ENCODE measurements at places on chromosomes 2 and 18.

DNA sequence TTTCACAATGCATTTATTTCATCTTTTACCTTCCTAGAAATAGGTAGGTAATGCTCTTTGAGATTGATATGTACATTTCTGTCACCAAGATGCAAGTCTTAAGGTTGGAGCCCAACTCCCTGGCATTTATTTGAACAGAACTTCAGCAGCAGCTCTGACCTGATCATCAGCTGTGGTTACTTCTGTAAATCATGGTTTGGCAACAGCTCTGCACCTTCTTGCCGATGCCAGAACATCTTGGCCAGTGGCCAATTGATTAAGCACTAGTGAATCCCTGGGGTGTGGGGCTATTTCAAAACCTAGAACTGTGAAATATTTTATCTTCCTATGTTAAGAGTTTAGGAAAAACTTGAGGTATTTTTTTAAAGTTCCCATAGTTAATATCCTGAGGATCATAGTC, 124.8 kb upstream of the NYAP2 start:
- no peak for DNase-seq

- DNase-seq = no peak
These were observed 22.6 kb upstream of the ITGA6 start for GRCh38 chr2:172404824-172405223.

- DNase-seq = no peak
These were observed 67.2 kb upstream of the HNMT start for GRCh38 chr2:137897082-137897481.

DNA sequence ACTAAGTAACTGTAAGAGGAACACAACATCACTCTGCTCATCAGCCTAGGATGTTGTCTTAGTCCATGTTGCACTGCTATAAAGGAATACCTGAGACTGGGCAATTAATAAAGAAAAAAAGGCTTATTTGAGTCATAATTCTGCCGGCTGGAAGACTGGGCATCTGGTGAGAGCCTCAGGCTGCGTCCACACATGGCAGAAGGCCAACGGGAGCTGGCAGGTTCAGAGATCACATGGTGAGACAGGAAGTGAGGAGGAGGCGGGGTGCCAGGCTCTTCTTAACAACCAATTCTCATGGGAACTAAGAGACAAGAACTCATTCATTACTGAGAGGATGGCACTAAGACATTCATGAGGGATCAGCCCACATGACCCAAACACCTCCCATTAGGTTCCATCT, 46.8 kb downstream of the EPG5 start:
- no peak for DNase-seq

DNA sequence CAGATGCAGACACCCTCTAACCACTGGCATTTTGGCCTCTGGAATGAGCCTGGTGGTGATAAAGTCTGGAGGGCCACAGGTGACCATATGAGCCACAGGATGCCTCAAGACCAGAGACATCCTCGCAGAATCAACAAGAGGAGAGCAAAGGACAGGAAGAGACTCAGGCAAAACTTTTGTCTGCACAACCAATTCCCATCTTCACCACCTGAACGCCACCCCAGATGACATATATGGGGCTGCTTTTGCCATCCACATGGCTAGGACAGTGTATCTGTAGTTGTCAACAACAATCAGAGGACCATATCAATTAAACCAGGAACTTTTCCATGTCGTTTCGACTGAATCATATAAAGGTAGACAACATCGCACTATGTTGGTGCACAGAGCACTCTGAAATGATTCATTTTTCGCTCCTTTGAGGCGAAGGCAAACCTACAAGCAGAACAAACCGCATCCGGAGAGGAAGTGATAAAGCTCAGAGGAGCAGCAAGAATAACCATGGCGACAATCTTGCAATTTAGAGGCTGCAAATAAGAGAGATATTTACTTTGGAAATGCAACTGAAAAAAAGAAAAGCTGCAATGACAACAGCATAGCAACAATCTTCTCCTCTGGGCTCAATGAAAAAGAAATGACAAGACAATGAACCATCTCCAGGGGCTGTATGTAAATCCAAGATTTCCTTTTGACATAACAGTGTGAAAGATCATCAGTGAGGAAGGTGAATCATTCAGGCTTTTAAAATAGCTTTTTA, 204.5 kb downstream of the ARL4C start:
- peak; percentile 83 for DNase-seq

- no peak for DNase-seq
These were observed 126.3 kb upstream of the SALL3 start for GRCh38 chr18:78853341-78853740.

GRCh38 chr2:62202019-62202722, 6.3 kb downstream of the B3GNT2 start:
- no peak for DNase-seq

- DNase-seq = no peak
These were observed 973.8 kb upstream of the CELF4 start for GRCh38 chr18:38539371-38539770.

DNA sequence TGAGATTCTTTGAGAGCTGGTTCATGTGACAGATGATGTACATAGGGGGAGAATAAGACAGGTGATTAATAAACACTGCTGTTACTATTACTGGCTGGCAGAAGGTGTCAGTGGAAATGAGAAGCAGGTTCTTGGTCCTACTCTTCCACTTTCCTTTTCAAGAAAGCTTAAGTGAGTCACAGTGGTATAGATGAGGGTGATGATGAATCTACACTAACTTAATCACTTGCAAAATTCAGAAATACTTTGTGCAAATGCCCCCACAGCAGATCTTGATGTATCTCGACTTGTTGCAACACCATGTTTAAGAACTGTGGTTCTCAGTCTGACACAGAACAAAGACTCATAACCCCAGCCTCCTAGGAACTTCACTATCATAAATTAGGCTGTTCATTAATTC, 35.9 kb upstream of the MGAT5 start:
- no peak for DNase-seq

- no peak for DNase-seq
These were observed 95.3 kb downstream of the GFPT1 start for GRCh38 chr2:69291721-69292120.

DNA sequence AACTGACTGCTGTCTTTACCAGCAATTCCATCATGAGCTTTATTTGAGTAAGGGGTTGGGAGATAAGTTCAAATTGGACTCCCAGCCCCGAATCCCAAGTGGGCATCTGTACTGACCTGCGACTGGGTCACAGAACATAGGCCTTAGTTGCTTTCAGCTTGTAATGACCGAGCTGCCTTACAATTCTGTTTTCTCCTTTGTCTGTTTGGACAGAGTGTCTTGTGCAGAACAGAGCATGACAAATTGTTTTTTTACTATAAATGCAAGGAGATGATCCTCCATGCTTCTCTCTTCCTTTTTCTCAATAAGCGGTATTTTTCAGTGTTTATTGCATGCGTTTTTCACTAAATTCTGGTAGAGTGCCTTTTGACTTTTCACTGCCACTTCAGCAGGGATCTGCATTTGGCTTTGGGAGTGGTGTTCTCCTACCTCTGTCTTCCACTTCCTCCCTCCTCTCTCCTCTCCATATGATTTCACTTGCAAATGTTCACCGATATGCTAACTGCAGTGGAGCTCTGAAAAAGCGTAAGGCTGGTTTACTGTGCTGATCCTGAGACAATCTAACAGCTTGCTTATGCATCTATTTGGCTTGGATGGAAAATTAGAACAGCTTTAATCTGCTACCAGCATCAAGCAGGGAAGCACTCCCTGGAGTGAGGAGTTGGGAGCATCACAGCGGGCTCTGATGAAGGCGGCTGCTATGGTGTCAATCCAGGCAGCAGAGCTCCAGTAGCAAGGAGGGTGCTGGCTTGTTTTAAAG, 158.8 kb upstream of the SMIM21 start:
- no peak for DNase-seq

DNA sequence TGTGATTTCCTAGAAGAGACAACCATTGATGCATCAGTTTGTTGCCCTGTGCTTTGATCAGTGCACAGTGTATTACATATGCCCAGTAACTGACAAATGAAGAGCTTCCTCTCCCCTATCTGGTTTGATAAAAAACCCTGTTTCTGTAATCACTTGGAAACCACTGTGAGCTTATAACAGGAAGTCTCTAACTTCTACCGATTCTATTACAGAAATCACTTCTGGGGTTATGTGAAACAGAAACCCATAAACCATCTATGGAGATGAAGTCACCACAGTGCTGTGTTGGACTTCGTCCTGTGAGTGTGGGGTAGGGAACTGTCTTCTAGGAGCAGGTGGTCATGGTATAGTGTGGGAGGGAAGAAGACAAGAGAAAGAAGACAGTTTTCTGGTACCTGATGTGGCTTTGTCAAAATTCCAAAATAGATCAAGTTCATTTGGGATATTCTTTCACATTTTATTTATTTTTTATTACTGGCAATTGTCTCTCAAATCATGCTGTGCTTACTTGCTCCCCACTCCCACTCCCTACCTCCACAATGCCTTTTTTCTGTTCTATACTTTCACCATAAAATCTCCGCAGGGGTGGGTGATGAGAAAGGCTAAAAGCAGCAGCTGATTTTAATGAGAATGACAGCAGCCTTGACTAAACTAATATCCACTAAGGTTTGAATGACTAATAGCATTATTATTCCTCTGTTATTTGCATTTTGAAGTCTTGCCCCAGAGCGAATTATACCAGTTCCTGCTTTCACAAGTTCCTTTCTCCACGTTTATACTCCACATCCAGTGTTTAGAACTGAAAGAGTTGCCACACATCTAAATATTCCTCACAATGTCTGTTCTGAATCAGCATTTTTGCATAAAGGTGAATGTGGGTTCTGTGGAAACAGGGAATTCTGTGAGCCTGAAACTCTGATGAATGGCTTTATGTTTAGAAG, 41.7 kb upstream of the RND3 start:
- DNase-seq = no peak

- DNase-seq = no peak
These were observed 87.6 kb upstream of the SPOPL start for GRCh38 chr2:138414014-138414413.

DNA sequence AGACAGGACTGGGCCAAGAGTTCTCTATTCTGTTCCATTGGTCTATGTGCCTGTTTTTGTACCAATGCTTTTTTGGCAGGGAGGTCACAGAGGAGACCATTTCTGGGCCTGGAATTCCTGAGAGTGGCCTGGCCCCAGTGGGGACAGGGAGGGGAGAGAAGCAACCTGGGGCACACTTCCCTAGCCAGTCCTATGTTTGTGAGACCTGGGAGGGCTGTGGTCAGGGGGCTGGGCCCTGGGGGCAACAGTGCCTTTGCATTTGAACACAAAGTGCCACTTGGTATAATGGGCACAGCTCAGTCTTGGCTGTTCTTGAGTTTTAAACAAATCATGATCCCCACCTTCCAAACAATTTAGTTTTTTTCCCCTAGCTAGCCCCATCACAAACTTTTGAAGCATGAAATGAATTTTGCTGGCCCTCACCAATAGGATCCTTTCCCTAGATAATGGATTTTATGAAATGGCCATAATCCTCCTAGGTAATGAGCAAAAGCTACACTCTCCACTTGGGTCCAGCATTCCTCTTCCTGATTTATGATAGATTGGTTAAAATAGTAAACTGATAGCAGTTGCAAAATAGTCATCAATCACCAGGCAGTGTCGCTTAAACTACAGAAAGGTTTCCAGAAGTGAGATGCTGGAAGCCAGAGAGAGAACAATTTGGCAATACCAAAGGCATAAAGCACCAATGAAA, 133.5 kb downstream of the GLI2 start:
- no peak for DNase-seq

- peak; percentile 45 for DNase-seq
These were observed 628 bp downstream of the OTOS start for GRCh38 chr2:240139666-240140393.

DNA sequence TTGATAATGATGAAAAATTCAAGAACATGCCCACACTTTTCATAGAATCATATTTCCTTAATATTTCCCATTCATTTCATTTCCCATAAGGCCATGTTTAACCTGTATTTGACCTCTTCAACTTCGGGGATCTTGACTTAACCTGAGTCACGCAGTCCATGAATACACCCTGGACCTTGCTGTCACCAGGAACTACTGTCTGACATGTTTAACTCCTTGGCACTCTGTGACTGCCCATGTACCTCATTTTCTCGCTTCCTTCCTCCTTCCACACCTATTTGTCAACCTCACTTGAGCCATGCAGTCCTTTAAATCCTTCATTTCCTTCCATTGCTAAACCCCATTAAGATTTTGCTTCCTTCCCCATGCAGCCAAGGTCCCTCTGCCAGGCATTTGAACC, 16.3 kb downstream of the ABCB11 start:
- no peak for DNase-seq

DNA sequence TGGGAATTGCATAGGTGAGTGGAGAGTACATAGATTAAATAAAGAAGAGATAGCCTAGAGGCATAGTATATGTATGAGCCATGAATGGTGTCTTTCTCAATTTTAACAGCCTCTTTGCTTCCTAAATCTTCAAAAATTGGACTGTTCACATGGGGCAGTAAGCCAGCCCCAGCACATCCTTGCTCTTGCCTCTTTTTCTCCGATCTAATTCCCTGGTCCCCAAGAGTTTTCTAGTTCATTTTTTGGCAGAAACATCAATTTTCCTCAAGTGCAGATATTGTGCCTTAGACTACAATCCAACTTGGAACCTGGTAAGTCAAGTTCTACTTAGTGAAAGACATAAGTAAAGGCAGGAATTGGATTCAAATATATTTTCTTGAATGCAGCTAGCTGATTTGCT, 49.8 kb upstream of the ITGB6 start:
- no peak for DNase-seq

GRCh38 chr2:96547731-96548171, 11.2 kb downstream of the ARID5A start:
- no peak for DNase-seq

- DNase-seq = no peak
These were observed 534.2 kb downstream of the ZNF804A start for GRCh38 chr2:185132501-185133041.

GRCh38 chr2:28430788-28431418, 38.2 kb downstream of the FOSL2 start:
- no peak for DNase-seq

DNA sequence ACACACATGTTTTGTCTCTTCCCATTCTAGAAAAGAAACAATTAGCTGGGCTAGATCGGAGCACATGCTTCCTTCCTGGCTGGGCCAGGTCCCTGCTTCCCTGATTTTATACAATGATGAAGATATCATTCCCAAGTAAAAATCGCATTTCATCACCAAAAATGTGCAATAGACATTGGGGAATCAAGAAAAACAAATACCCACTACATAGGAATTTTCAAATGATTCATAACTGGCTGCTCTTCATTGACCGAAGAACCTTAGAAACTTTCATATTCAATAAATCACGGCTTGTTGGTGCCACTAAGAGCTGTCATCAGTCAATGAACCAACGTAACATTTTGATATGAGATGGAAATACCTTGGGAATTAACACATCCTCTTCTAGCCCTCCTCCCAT, 373.6 kb upstream of the TRIB2 start:
- no peak for DNase-seq

DNA sequence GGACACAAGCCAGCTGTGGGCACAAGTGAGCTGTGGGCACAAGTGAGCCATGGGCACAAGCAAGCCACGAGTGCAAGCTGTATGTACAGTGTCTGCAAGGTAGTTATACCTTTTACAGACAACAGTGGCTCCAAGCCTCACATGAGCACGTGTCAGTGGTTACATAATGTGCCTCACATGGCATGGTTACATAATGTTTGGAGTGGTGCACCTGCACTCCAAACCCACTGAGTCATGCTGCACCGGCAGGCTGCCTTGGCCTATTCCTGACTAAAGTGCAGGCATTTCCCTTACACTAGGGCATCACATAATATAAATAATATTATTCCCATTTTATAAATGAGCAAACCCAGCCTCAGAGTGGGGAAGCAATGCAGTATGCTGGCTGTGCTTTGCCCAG, 62.6 kb downstream of the MARCO start:
- DNase-seq = no peak
